ENCODE measurements at places on chromosomes 1 and 21.

DNA sequence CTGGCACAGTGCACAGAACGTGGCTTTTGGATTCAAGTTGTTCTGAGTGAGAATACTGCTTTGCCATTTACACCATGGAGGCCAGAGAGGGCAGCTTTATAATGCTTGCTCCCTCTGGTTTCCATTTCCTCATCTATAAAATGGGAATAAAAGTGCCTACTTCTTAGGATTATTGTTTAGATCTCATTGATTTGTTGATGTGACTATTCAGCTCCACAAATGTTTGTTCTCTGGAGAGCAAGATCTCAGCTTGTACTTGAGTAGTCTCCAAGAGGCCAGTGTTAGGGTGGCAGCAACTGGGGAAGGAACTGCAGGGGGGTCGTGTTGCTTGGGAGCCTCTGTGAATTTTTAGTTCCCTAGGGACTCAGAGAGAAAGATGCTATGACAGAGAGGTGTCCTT is 55.2 kb downstream of the YARS1 start:
- no peak for DNase-seq

GRCh38 chr21:45574691-45575090 is 32.5 kb upstream of the SLC19A1 start:
- no peak for DNase-seq

DNA sequence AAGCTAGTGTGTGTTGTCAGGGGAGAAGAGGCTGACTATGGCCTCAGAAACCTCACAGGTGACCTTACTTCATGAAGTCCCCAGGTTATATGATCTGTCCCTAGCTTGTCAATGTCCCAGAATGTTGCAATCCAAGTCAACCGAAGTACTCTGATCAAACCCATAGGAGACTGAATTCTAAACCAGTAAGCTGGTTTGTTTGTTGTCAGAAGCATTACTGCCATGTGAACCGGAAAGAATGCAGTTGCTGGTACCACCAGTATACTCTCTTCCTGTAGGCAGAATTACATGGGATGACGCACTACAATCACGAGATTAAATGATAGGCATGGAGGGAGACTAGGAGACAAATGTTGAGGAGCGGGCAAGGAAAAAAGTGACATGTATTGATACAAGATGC is 26.1 kb upstream of the MAN1A2 start:
- no peak for DNase-seq

DNA sequence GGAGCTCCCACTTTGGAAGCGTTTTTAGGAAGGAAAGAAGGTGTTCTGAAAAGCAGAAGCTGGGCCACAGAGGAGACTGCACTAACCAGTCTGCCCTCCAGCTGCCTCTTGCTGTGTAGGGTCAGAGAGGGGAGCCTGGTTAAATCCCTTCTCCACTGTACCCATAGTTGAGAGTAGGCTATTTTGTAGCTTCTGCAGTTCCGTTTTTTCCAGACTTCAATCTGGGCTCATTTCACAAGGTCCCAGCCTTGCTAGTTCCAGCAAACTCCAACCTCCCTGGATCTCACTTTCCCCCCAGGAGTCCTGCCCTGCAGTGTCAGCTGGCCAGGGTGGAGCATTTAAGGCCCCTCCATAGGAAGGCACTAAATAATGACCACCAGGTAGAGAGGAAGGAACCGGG is 11.0 kb downstream of the TNN start:
- no peak for DNase-seq

GRCh38 chr1:9537863-9538668 is 1.2 kb upstream of the SLC25A33 start:
- no peak for DNase-seq
